ENCODE measurements at places on chromosomes 11 and 22.

DNA sequence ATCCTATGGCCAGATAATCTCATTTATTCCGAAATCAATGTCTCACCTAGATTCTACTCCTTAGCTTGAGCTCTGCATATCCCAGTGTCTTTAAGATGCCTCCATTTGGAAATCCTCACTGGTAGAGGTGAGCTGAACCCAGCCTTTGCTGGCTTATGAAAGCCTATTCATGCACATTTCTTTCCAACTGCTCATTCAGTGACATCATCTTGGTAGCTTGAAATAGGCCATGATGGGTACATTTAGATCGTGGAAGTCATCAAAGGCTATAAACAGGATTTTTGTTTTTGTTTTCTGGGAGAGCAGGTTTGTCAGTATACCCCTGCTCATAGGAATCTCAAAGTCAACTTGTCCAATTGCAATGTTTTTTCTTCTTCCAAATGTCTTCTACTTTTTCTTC, 6.0 kb downstream of the NXPE1 start:
- no peak for DNase-seq

GRCh38 chr22:17191163-17191784, 28.0 kb downstream of the ADA2 start:
- no peak for DNase-seq

DNA sequence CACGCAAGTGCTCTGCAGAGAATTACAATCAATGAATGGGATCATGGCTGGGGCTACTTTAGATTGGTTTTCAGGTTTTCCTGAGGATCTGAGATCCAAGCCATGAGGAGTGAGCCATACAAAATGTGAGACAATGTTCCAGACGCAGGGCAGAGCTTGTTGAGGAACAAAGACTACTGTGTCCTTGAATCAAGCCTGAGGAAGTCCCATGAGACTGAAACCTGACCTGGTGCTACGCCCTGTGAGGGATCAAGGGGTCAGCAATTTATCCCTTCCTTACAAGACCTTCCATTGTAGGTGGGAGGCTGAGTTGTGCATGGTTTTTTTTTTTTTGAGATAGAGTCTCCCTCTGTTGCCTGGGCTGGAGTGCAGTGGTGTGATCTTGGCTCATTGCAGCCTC, 2.1 kb downstream of the INCENP start:
- no peak for DNase-seq

DNA sequence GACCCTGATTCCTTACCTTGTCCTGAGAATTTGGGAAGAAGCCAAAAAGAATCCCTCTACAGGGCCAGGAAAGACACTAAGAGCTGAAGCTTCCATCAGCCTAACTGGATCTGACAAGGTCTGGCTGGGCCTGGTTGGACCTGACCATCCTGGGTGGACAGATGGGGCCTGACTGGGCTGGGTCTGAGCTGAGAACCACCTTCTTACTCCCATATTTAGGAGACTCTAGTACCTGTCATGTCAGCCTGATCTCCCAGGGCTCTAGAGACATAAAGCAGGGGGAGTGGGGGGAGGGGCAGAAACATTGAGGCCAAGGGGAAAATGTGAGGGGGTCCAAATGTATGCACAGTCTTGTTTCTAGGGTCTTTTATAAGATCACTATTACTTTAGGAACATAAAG, 129.9 kb downstream of the BUD13 start:
- DNase-seq: no peak

GRCh38 chr11:67665541-67666302, 8.7 kb downstream of the ALDH3B2 start:
- DNase-seq: peak; percentile 32

GRCh38 chr22:50531546-50531961, 1.7 kb upstream of the TYMP start:
- DNase-seq: no peak

- no peak for DNase-seq
Observed at GRCh38 chr22:39932918-39933649, 27.1 kb upstream of the TMA7B start.

- no peak for DNase-seq
Observed at GRCh38 chr22:17982572-17983141, 41.7 kb downstream of the MICAL3 start.

DNA sequence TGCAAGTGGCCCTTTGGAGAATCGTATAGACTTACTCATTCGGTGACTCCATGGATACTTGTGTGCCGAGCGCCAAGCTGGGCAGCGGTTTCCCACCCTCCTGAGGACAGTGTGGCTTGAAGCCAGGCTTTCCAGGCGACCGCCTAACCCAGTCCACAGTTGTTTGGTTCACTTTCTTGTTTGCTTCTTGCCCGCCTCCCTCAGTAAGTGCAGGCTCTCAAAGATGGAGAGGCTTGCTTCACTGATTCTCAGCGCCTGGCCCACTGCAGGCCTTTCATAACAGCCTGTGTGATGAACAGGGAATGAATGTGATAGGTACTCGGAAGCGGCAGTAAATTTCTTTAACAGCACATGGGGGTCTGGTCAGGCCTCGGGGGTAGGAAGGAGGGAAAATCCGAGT, 11.2 kb upstream of the MDK start:
- no peak for DNase-seq

DNA sequence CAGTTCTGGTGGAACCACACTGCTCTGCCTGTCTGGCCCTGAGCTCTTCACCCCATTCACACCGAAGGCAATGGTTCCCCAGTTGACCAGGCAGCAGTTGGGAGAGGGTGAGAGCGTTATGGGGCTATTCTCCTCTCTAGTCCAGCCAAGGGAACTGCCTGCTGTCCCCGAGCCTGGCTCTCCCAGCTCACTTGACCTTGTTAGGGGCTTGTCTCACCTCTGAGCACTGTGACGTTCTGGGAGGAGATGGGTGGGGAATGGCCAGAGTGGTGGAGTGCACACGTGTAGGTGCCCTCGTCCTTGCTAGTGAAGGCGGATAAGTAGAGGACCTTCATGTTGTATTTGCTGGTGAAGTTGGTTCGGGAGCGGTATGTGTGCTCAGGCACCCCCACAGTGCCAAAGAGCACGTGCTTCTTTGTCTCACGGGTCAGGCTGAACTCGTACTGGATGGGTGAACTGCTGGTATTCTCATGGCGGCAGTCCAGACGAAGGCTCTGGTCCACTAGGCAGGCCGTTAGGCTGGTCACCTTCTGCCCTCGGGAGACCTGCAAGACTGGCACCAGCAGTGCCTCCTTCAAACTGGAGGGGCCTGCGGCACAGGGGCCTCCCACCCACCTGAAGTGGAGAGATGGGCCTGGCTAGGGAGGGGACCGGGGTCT, 3.0 kb downstream of the THY1 start:
- DNase-seq: no peak

DNA sequence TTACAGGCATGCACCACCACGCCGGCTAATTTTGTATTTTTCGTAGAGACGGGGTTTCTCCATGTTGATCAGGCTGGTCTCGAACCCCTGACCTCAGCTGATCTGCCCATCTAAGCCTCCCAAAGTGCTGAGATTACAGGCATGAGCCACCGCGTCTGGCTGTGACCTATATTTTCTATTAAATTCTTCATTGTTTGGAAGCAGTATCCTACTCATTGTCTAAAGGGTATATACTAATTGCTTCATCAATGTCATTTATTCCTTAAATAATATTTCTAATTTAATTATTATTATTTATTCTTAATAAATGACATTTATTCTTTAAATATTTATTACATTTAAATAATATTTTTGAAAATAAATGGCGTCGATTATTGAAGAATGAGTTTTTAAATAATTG, 817.3 kb upstream of the API5 start:
- DNase-seq: no peak

- DNase-seq: peak; percentile 65
Observed at GRCh38 chr11:12818333-12819015, 144.3 kb downstream of the TEAD1 start.

GRCh38 chr22:19663286-19663815, 51.0 kb upstream of the SEPTIN5 start:
- peak; percentile 70 for DNase-seq

- no peak for DNase-seq
Observed at GRCh38 chr22:45481661-45482060, 21.0 kb upstream of the FBLN1 start.

DNA sequence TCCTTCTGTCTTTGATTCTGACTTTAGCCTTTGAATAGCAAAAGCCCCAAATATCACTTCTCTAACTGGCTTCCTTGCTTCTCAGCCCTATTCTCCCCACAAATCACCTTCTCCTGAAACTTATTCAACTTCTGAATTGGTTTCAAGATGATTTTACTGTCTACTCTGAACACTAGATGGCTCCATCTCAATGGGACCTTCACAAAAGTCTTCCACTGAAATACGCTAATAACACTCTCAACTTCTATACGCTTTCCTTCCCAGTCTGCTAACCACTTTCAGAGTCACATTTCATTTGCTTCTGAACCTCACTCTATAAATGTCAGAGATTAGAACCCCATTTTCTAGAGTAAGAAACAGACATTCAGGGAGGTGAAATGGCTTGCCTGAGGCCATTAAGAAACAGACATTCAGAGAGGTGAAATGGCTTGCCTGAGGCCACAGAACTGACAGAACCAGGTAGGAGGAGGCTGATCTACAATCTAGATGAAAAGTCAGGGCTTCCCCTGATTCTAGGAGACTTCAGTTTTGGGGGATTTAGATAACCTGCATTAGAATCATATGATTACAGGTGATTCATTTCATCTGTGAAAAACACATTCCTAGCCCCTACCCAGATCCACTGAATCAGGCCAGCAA, 20.6 kb downstream of the MORC2 start:
- peak; percentile 45 for DNase-seq

DNA sequence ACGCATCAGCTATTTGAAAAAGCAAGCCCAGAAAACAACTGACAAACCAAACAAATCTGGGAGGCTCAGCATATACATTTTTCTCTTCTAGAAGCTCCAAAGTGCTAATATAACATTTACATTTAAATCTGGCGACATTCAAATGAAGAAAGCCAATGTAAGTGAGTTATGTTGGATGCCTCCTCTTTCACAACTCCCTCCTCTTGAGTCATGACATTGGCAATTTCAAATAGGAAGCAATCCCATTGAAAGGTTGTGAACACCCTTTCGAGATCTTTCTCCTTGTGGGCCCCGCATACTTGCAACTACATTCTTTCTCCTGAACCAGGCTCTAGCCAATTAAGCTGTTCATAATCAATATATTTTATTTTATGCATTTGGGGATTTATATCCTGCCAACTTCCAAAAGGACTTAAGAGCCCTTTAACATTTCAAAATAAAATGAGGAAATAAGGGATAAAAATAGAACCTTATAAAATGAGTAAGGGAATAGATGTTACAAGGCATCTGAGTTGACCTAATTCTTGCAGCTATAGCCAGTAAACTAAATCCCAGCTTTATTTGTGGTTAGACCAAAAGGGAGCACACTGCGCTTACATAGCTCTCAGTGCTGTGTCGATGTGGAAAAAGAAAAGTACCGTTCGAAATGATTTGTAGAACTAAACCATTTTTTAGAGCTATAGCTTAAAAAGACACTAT, 129.5 kb upstream of the SESN3 start:
- no peak for DNase-seq

DNA sequence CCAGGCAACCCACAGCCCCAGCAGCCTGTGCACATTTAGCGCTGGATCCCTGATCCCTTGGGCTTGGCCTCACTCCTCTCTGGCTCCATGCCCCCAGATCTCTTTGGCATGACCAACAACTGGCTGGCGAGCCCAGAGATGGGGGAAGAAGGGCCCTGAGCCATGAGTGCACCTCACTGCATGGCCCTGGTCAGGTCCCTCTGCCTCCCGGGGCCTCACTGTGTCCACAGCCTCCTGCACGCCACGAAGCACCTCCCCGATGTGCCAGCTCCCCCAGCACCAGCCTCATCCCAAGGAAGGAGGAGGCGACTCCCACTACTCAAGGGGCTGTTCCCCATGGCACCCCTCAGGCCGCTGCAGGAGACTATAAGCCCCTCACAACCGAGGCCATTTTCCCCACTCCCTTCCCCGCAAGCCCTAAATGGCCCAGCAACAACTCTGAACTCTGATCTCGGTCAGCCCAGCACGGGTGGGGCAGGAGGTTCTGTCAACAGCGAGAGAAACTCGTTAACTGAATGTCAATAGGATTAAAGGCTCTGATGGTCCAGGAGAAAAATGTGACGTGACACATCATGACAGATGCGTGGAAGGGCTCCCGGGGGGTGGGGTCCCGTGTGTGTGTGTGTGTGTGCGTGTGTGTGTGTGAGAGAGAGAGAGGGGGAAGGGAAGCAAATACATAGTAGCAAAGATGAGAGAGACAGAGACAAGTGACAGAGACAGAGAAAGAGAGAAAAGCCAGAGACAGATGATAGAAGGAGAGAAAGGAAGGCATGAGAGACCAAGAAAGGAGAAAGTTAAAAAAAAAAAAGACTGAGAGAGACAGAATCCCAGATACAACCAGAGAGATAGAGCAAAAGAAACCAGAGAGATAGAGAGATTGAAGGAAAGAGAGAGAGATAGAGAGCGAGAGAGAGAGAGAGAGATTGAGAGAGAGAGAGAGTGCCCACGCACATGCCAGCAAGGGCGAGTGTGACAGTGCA, 28.4 kb upstream of the SYT7 start:
- no peak for DNase-seq

- DNase-seq: no peak
Observed at GRCh38 chr22:46801331-46801811, 38.9 kb downstream of the TBC1D22A start.

- DNase-seq: no peak
Observed at GRCh38 chr22:46012881-46013281, 35.9 kb upstream of the WNT7B start.

- DNase-seq: no peak
Observed at GRCh38 chr11:76729214-76729613, 53.9 kb upstream of the TSKU start.

DNA sequence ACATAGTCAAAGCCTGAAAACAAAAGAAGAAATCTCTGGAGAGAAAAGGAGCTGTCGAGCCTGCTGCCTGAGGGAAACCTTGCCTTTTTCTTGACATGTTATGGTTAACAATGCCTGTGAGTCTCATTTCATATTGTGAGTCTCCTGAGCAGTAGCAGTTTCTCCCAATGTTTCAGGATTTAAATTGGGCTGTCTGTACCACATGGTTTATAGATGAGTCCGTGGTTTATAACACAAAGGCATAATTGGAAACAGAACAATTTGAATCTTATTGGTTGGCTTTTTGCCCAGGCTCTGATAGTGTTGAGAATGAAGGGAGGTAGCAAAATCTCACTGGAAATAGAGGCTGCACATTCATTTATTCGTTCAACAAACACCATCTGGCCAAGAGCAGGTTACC, 540.9 kb downstream of the RAB38 start:
- no peak for DNase-seq

- no peak for DNase-seq
Observed at GRCh38 chr22:31241200-31241599, 29.1 kb downstream of the LIMK2 start.

GRCh38 chr11:132910011-132910760, 622.1 kb downstream of the OPCML start:
- DNase-seq: no peak

Data from hepatic stellate cell (primary cell).